Transverse colon (tissue), 4 donors: ENCODE measurements at places on chromosomes 1 and 21. TPM values are rescaled to one million over a fixed set of nuclear protein-coding genes. Genes with fewer than 3 reads are reported as not detected.
A peak's percentile ranks its signal among the peaks of the same experiment; 100 is the strongest.

- no peak for DNase-seq
- H3K27ac ChIP-seq = no peak overlapping the region
- no peaks in the 10 kb centered on the region for H3K36me3 ChIP-seq
- H3K4me3 ChIP-seq = no peak overlapping the region
- H3K4me1 ChIP-seq = no peaks in the 10 kb centered on the region
Observed at GRCh38 chr1:30525631-30525970, 197.8 kb downstream of the MATN1 start.

ARHGAP29 gene
- 4.1 TPM for total RNA-seq

- H3K4me1 ChIP-seq = peaks cover 8% of the 10 kb centered on the region
- no peak overlapping the region for H3K27ac ChIP-seq
- H3K4me3 ChIP-seq = no peak overlapping the region
- no peak for DNase-seq
Observed at GRCh38 chr1:205170532-205171269, 40.8 kb downstream of the DSTYK start.

DNA sequence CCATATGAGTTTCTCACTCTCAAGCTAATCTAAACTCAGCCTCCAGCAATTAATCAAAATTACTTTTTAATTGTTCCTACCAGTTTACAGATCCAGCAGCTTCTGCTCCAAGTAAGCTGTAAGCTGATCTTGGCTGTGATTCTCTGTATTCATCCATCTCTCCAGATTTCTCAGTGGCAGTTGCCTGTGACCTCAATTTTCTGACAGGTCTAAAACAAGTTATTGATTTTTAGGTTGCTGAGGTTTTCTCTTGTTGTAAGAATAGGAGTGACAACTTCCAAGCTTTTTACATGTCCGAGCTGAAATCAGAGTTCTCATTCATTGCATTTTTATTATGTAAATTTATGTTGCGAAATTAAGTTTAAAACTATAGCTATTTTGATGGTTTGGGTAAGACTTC lies 1044.4 kb downstream of the PLA2G4A start:
- no peak overlapping the region for H3K27ac ChIP-seq
- H3K4me3 ChIP-seq = no peak overlapping the region
- H3K36me3 ChIP-seq = no peaks in the 10 kb centered on the region
- H3K4me1 ChIP-seq = no peaks in the 10 kb centered on the region
- no peak for DNase-seq
- no peaks in the 10 kb centered on the region for H3K27me3 ChIP-seq

DNA sequence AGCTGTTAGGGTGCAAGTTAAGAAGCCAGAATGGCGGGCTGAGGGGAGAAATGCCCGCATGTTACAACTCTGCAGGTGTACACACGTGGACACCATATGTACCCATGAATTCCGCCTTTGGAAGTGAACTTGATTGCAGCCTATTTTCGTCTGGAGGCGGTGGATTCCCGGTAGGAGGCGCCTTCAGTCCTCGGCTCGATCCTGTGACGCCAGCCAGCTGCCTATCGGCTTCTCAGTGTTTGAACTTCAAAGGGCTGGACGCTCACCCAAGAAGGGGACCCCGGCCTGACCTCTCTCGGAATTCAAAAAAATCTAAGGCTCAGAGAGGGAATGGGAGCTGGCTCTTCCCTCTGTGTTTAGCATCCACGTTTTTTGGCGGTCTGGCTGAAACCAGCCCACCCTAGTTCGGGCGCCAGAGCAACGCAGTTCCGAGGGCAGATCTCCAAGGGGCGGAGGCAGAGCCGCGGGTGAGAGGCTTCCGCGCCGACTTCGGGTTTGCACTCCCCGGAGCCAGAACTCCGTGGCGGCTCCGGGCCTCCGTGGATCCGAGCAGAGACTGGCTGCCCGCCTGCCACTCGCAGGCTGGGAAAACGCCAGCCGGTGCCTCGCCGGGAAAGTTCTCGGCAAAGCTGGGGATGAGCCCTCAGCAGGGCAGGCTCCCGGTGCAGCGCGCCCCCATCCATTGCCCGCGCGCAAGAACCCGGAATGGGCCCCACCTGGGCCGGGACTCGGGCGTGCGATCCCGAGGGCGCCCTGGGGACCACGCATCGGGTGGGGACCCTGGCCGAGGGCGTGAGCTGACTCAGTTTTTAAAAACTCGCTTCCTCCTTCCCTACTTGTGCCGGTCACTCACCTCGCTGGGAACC lies 996 bp upstream of the TMEM51 start:
- H3K4me1 ChIP-seq = peaks cover 37% of the 10 kb centered on the region
- H3K27ac ChIP-seq = peak overlapping the region; percentile 91
- H3K4me3 ChIP-seq = peak overlapping the region; percentile 90
- peak; percentile 92 for DNase-seq
- H3K36me3 ChIP-seq = no peaks in the 10 kb centered on the region
- H3K27me3 ChIP-seq = no peaks in the 10 kb centered on the region

- no peaks in the 10 kb centered on the region for H3K4me1 ChIP-seq
- DNase-seq = no peak
- H3K27ac ChIP-seq = no peak overlapping the region
Observed at GRCh38 chr1:239761509-239761908, 330.2 kb upstream of the FMN2 start.

DNA sequence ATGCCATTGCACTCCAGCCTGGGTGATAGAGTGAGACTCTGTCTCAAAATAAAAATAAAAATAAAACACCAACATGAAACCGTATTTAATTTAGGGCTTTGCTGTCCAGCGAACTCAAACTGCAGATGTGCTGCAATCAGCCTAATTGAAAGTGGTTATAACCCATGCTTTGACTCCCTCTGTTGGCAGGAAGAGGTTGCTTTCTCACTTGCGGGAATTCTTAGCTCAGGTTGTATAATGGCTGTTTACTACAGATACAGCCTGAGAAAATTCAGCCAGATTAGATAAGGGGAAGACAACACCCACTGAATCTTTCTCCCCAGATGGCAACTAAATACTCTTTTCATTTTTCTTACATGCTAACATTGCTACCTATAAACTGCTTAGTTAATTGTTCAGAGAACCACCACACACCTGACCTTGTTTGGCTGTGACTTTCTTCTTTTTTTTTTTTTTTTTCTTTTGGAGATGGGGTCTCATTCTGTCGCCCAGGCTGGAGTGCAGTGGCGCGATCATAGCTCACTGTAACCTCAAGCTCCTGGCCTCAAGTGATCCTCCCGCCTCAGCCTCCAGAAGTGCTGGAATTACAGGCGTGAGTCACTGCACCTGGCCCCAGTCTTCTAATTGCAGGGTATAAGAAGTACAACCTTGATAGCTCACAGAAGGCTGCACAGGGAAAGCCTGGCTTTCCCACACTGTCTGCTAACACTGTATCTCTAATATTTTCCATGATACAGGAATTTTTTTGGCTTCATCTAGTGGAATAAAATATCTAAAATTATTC lies 34.6 kb downstream of the DNTTIP2 start:
- no peak overlapping the region for H3K4me3 ChIP-seq
- no peaks in the 10 kb centered on the region for H3K27me3 ChIP-seq
- H3K27ac ChIP-seq = peak overlapping the region; percentile 97
- no peaks in the 10 kb centered on the region for H3K36me3 ChIP-seq
- peaks cover 14% of the 10 kb centered on the region for H3K4me1 ChIP-seq

GSTM2 gene
- total RNA-seq = 87.5 TPM

GRCh38 chr1:100458661-100459357 lies 79.1 kb upstream of the GPR88 start:
- no peak overlapping the region for H3K4me3 ChIP-seq
- H3K36me3 ChIP-seq = no peaks in the 10 kb centered on the region
- DNase-seq = no peak
- H3K27ac ChIP-seq = no peak overlapping the region
- no peaks in the 10 kb centered on the region for H3K27me3 ChIP-seq
- peaks cover 5% of the 10 kb centered on the region for H3K4me1 ChIP-seq

GRCh38 chr1:15446212-15446611 lies 8.0 kb downstream of the CTRC start:
- no peak overlapping the region for H3K27ac ChIP-seq
- no peak overlapping the region for H3K4me3 ChIP-seq
- no peaks in the 10 kb centered on the region for H3K36me3 ChIP-seq
- H3K4me1 ChIP-seq = no peaks in the 10 kb centered on the region

- H3K27ac ChIP-seq = no peak overlapping the region
- H3K36me3 ChIP-seq = no peaks in the 10 kb centered on the region
- no peak for DNase-seq
- no peaks in the 10 kb centered on the region for H3K4me1 ChIP-seq
- no peaks in the 10 kb centered on the region for H3K27me3 ChIP-seq
- no peak overlapping the region for H3K4me3 ChIP-seq
Observed at GRCh38 chr1:205137901-205138300, 16.1 kb upstream of the RBBP5 start.

TCP10L gene
- 0.14 TPM for total RNA-seq

DNA sequence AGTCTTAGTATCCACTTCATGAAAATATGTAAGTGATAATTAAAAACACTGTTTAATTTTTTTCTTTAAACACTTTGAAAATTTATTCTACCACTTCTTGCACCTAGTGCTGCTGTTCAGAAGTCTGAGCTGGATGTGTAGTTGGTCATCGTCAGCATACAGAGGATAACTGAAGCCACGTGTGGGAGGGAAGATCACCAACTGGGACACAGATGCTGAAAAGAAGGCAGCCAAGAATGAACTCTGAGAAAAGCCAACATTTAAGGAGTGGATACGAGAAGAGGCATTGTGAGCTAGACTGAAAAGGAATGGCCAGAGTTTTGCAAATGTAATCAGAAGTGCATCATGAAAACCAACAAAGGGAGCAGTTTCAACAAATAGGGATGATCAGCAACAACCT lies 24.6 kb upstream of the CLCA4 start:
- H3K27me3 ChIP-seq = no peaks in the 10 kb centered on the region
- no peak for DNase-seq
- H3K4me3 ChIP-seq = no peak overlapping the region
- peaks cover 31% of the 10 kb centered on the region for H3K4me1 ChIP-seq
- no peaks in the 10 kb centered on the region for H3K36me3 ChIP-seq
- peak overlapping the region; percentile 43 for H3K27ac ChIP-seq

DNA sequence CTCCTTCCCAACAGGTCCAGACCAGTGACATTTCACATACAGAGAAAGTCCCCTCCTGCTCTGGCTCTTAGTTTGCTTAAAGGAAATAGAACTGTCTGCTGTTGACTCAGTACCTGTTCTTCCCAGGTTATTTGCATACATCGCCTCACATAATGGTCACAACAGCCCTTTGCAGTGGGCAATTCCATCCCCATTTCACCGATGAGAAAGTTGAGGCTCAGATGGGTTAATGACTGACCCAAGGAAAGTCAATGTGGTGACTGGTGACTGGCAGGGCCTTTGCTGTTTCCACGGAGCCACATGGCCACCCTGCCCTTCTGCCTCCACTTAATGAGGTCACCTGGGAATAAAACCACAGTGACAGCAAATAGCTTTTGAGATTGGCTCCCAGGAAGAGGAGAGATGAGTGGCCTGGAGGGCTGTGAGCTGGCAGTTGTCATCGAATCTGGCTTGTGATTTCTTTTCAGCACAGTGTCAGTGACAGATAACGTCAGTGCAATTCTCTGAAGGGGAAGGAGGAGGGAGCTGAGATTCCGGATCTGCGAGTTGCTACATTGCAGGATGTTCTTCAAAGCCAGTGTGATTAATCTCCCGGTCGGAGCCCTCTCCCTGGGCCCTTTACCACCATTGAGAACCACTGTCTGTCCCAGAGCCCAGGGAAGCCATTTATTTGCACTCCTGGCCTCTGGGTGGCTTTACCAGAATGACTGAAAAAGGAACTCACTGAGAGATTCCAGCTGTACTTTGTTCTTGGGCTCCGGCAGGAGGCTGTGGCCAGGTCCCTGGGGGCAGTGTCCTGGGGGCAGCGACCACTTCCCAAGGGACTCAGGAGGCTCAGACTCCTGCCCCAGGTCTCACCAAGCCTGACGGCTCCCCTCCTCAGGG lies 117.2 kb downstream of the CNIH3 start:
- peaks cover 8% of the 10 kb centered on the region for H3K4me1 ChIP-seq
- no peaks in the 10 kb centered on the region for H3K36me3 ChIP-seq
- no peak for DNase-seq
- no peaks in the 10 kb centered on the region for H3K27me3 ChIP-seq
- no peak overlapping the region for H3K27ac ChIP-seq

DNA sequence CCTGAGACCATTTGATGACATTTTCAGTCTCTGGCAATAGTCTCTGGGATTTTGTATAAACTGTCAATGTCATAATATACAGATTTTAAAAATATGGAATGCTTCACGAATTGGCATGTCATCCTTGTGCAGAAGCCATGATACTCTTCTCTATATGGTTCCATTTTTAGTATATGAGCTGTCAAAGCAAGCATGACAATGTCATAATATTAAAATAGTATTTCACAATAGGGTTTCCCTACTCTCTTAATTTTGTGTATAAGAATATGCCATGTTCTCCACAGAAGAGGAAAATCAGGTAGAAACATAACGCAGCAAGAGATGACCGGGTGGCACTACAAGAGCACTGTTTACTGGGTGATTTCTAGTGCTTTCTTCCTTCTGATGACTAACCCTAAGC lies 8.3 kb upstream of the DIPK1A start:
- H3K4me3 ChIP-seq = no peak overlapping the region
- no peaks in the 10 kb centered on the region for H3K4me1 ChIP-seq
- H3K27me3 ChIP-seq = no peaks in the 10 kb centered on the region

- H3K36me3 ChIP-seq = no peaks in the 10 kb centered on the region
- no peak overlapping the region for H3K4me3 ChIP-seq
- H3K27ac ChIP-seq = no peak overlapping the region
- no peaks in the 10 kb centered on the region for H3K4me1 ChIP-seq
- H3K27me3 ChIP-seq = no peaks in the 10 kb centered on the region
Observed at GRCh38 chr1:225063722-225064121, 134.2 kb downstream of the DNAH14 start.

DNA sequence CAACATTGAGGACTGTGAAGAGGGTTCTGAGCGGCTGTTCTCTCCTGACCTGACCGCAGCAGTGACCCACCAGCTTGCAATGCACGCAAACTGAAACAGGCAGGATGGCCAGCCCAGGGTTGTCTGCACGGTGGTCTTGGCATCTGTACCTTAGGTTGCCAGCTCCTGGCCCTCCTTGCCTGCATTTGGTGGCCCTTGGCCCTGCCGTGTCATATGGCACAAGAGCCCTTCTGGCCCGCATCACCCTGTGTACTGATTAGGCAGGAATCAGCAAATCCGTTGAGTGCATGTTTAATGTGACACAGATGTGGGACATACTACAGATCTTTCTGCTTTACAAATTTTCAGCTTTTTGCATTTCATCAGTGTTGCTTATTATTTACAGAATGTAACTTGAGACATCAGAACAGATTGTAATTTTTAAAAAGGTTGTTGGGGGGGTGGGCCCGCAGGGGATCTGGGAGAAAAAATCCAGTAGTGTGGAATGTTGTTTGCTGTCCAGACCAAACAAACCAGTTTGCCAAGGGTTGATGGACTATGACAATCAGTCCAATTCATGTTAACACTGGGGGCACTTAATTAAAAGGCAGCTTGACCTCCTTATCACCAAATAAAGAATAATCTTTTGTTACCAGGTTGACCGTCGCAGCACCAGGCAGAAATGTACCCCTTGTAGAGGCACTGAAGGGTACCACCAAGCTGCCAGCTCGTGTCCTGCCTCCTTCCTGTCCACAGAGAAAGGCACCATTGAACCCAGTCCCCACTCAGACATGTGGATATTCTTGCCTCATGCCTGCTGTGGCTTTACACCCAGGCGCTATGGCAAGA lies 132.6 kb downstream of the DHRS3 start:
- DNase-seq = no peak
- no peaks in the 10 kb centered on the region for H3K36me3 ChIP-seq
- no peak overlapping the region for H3K27ac ChIP-seq
- no peak overlapping the region for H3K4me3 ChIP-seq
- H3K27me3 ChIP-seq = no peaks in the 10 kb centered on the region
